ENCODE measurements at places on chromosomes 12 and 14.

DNA sequence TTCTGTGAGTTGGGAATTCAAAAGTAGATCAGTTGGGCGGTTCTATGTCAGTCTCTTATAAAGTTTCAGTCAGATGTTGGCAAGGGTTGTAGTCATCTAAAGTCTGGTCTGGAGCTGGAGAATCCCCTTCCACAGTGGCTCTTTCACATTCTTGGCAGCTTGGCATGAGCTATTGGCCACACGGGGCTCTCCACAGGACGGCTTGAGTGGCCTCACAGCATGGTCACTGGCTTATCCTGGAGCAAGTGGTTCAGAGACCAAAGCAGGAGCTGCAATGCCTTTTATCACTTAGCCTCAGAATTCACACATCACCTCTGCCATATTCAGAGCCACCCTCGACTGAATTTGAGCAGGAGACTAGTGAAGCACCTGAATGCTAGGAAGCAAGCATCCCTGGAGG is 7.1 kb upstream of the KICS2 start:
- DNase-seq, result no peak

DNA sequence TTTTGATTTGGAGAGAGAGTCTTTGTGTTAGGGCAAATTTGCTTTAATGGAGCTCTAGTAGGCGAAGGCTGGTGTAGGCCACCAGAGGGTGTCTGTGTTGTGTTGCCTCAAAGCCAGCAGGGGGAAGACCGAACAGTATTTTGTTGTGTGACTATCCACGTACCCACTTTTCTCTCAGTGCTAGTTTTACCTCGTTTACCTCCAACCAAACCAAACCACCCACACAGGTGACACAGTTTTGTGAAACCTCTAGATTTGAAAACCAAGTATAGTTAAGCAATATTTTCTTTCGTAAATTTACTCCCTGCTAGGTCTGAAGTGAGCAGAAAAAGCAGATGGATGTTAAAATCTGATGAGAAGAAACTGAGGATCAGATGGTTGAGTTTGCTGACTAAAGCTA is 36.3 kb upstream of the NPFF start:
- no peak for DNase-seq

DNA sequence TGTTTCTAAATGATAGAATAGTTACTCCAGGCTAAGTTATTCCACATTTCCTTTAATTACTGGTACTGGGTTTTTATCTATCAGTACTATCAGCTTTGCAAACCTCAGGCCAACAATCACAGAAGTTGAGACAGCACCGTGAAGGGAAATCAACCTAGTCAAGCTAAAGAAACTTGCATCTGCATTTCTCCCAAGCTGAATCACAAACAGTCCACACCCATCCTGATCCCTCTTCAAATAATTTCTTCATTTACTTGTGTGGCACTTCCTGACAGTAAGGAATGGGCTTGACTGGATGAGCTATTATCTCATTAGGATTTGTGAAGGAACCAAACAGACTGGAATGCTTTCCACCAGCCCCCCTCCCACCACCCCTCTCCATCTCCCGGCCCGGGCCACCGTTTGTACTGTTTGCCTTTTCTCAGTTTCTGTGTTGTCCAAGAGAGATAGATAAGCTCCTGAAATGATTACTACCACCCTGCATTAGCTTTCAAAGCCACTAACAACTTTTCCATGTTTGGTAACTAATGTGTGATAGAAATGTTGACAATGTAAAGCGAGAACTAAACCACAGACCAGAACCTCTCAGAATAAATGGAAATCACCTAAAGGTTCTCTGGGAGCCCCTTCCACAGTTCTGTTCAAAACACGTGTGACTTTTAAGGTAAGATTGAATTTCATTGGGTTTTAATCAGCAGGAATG is 236.3 kb downstream of the SLC25A21 start:
- DNase-seq, result no peak

DNA sequence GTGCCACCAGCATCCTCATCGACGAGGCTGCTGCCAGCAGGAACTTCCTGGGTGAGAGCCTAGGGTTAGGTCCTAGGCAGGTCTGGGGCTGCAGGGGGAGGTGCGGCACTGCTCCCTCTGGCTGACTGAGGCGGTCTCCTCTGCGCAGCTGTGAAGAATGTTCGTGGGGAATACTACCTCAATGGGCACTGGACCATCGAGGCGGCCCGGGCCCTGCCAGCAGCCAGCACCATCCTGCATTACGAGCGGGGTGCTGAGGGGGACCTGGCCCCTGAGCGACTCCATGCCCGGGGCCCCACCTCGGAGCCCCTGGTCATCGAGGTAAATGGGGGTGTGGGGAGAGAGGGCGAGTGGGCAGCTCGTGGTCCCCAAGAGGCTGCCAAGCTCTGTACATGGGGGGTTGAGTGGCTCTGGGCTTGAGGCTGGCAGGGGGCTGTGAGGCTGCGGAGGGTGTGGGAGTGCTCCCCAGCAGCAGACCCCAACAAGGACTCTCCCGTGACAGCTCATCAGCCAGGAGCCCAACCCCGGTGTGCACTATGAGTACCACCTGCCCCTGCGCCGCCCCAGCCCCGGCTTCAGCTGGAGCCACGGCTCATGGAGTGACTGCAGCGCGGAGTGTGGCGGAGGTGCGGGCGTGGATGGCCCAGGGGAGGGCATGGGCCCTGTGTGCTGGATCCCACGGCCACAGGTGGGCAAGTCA is 14.4 kb downstream of the PAPLN start:
- no peak for DNase-seq

DNA sequence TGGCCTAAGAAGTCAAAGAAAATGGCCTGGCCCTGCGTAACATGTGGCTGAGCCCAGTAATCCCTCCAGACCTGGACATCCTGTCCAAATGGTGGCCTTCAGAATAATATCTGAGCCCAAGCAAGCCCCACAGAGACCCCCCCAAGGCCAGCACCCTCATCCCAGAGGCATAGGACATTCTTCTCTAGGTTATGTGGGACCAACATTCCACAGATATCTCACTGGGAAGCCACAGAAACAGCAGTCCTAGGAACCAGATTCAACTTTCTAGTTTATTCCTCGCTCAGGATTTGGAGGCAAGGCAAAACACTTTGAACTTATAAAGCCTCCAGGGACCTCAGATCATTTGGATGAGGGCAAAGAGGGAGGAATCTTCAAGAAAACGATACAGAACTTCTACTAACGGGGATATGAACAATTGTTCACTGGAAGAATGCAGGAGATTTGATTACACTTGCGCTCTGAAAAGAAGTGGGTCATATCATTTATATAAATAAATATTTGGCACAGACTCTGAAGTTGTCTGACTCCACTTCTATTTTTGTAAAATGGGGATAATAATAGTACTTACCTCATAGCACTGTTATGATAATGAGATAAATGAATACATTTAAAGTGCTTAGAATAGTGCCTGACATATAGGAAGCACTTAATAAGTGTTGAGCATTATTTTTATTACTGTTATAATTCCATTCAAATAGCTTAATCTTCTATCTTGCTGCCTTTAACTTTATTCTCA is 171.5 kb downstream of the NUAK1 start:
- no peak for DNase-seq

DNA sequence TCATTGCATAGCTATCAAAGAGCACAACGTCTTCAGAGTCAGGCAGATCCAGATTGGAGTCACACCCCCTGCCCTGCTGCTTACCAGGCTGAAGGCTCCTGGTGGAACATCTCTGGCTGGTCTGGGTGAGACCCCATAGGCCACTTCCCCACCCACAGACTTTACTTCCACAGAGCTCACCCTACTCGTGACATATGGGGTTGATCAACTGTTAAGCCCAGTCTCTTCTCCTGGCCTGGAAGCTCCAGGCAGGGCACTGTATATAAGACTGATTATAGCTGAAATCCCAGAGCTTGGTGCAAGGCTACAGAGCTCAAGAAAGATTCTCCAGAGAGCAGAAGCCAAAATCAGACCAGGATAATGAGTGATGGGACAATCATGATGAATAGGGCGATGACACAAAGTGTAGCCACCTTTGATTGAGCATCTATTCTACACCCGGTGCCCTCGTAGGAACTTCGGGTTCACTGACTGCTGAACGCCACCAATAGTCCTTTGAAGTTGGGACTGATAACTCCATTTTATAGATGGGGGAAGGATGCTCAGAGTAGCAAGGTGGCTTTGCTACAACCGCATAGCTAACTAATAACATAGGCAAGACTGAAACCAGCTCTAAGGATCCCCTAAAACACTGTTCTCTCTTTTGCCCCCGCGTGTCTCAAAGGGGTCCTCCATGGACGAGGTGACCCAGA is 287.8 kb downstream of the BCL11B start:
- DNase-seq, result no peak

- no peak for DNase-seq
Measured at GRCh38 chr12:76457010-76457409, 102.6 kb downstream of the OSBPL8 start.

- no peak for DNase-seq
Measured at GRCh38 chr14:89920056-89920455, 34.5 kb downstream of the EFCAB11 start.

DNA sequence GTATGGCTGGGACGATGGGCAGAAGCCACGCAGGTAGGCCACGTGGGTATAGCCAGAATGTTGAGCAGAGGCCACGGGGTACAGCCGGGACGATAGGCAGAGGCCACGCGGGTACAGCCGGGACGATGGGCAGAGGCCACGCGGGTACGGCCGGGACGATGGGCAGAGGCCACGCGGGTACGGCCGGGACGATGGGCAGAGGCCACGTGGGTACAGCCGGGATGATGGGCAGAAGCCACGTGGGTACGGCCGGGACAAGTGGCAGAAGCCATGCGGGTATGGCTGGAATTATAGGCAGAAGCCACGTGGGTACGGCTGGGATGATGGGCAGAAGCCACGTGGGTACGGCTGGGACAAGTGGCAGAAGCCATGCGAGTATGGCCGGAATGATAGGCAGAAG is 195.0 kb downstream of the TTC7B start:
- no peak for DNase-seq

- no peak for DNase-seq
Measured at GRCh38 chr14:26289891-26290486, 307.8 kb downstream of the NOVA1 start.

DNA sequence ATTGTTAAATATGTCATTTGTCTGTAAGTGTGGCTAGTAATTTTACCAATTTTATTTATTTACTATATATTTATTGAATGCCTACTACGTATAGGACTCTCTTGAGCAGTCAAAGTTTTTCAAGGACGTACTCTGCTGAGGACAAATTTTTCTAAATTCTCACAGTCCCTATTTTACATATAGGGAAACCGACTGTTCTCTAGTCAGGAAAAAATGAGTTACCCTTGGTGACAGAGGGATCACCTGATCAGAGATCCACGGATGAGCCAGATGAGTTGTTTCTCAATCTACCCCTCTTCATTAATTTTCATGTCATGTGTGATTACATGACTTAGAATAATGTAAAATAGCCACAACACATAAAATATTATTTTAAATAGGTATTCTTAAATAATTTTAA is 96.2 kb upstream of the SLC38A2 start:
- DNase-seq, result no peak

GRCh38 chr12:2460051-2460670 is 334.6 kb upstream of the FKBP4 start:
- peak; percentile 30 for DNase-seq

- DNase-seq, result no peak
Measured at GRCh38 chr14:59532419-59532818, 44.2 kb downstream of the CCDC175 start.

GRCh38 chr14:58082491-58083098 is 69.4 kb downstream of the ARMH4 start:
- DNase-seq, result no peak

DNA sequence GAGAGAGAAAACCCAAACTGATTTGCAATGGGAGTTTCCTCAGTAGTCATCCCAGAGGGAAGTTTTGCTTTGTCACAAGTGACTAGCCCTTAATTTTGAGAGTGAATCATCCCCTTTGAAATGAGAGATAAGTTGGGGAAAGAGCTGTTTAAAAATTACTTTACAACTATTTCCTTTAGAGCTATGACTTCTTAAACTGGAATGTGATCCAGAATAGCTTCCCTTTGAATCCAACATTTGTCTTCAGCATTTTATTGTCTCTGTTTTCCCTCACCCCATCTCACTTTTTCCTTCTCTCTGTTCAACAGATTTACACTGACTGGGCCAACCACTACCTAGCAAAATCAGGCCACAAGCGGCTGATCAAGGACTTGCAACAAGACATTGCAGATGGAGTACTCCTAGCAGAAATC is 109.3 kb downstream of the NAV3 start:
- no peak for DNase-seq

DNA sequence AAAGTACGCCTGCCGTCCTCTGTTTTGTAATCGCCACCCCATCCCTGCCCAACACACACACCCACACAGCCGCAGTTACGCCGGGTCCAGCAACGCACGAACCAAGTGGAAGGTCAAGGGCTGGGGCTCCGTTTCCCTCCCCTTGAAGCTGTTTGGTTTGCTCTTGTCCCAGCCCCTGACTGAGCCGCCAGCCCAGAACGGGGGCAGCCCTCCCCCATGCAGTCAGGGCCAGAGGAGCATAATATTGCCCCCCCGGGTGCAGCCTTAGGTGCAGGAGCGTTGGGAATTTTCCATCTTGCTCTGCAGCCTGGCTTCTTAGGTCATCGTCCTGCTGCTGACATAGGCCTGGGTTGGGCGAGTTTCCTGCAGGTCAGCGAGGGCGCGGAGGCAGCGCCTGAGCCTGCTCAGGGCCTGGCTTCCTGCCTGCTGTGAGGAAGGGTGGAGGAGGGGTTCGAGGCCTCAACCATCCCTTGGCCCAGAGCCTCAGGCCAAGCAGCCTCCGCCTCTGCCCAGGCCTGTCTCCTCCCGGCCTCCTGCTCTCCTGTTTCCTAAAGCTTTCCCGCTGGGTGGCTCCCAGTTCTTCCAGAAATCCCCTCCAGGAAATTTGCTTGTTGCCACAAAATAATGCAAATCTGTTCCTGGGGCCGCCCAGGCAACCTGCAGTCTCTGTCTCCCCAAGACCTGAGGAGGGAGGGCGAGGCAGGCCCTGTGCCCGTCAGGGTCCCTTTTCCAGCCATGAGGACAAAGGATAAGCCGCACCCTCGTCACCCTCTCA is 44.5 kb downstream of the PSMA6 start:
- no peak for DNase-seq

DNA sequence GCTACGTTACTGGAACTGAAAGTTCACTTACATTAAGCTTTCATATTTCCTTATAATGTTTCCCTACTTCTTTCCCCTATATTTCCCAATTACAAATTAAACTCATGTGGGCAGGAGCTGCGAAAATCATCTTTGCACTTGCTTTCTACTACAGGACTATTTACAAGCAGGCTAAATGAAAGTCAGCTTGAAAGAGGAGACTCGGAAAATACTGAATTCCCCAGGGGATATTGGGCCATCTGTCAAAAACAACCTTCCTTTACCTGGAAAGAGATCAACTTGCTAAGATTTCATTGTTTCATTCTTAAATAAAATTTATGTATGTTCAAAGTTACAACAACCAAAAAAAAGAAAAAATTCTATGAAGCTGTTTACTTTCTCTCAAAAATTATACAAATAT is 92.8 kb upstream of the BBS10 start:
- DNase-seq, result no peak

- no peak for DNase-seq
Measured at GRCh38 chr12:91940826-91941570, 204.6 kb downstream of the BTG1 start.

GRCh38 chr12:51592034-51592705 is 1.1 kb downstream of the SCN8A start:
- no peak for DNase-seq

GRCh38 chr12:88993651-88994050 is 358.6 kb downstream of the DUSP6 start:
- peak; percentile 36 for DNase-seq
